ENCODE measurements at places on chromosomes 6 and 20.

DNA sequence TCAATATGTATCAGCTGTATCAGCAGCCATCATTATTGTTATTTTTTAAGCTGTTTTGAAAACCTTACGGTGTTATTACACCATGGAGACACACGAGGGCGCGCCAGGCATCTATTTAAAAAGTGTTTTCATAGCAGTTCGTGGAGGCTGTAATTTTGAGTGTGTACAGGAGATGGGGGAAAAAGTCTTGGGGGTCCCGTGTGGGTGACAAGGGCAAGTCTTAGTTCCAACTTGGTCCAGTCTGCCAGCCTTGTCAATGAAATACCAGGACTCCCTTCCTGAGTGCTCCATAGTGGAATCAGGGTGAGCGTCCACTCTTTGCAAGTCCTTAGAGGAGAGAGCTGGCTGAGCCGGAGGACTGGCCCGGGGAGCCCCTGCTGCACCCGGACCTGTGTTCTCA is 43.3 kb downstream of the SLC2A10 start:
- DNase-seq: no peak

DNA sequence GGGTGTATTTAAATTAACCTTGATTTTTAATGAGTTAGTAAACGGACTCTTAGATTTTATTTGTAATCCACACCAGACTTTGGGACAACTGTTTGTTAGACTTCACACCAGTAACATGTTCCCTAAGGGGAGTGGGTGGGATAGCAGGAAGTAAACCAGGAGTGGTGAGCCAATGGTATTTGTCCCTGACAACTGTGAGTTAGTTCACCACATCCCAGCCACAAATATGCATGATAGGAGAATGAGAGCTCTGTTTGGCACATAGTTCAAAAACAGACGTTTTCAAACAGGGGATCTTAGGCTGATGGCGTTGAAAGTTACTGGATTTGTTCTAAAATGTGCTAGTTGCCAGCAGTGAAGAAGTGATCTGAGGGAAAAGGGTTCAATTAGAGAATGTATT is 18.7 kb upstream of the COL10A1 start:
- no peak for DNase-seq

- DNase-seq: peak; percentile 26
Measured at GRCh38 chr6:53795702-53796450, 1.1 kb downstream of the LRRC1 start.

DNA sequence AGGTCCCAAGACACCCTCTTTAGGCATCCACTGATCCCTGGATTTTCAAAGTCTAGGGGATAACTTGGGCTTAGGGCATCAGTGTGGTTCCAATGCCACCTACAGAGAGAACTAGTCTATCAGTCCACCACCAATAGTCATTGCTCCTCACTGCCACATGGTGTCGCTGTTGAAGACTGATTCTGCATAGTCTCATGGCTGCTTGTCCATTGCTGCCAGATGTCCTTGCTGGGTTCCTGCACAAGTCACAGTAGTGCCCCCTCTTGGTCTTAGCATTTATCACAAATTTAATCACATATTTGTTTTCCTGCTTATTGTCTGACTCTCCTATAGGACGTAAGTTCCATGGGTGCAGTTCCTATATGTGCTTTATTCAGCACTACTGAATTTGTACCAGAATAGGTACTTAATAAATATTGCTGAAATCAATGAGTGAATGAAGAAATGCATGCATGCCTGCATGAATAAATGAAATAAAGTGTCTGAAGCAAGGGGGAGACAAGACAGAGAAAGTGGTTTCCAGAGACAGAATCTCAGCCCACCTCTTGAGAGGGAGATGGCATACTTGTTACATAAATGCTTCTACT is 45.9 kb upstream of the RALY start:
- DNase-seq: no peak

DNA sequence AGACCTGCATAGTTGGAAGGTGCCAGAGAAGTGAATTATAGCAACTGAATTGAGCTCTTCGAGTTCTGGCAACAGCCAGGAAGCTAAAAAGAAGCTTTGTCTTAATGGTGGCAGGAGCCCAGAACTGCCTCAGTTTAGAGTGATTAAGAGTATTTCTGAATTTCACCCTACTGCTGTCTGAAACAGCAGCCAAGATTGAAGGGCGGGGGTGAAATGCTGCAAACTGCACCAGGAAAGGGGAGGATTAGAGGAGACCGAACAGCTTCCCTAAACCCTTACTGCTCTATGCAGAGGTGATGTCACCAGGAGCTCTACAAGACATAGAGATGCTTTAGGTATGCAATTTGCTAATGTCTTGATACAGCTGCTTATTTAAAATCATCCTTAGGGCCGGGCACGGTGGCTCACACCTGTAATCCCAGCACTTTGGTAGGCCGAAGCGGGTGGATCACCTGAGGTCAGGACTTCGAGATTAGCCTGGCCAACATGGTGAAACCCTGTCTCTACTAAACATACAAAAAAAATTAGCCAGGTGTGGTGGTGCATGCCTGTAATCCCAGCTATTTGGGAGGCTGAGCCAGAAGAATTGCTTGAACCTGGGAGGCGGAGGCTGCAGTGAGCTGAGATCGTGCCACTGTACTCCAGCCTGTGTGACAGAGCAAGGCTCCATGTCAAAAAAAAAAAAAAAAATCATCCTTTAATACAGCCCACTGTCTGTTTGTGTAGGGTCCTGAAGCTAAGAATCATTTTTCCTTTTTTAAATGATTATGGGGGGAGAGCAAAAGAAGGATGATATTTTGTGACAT is 91.7 kb upstream of the IYD start:
- DNase-seq: no peak

- no peak for DNase-seq
Measured at GRCh38 chr6:131696956-131697355, 4.2 kb downstream of the OR2A4 start.

DNA sequence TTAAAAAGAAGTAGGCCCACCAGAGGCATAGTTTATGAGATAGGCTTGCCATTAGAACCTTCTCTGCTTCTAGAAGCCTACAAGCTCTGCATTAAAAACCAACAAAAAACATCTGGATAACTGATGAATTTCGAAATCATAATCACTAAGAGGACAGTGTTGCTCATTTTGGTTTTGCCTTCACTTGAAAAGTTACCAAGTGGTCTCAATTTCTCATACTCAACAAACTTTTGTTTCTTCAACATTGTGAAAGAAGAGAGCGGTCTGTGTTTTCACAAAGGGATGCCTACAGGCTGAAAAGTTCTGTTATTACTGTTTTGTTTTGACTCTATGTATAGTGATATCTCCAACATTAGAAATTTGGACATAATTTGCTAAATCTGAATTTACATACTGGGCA is 98.9 kb downstream of the PDSS2 start:
- no peak for DNase-seq

- DNase-seq: peak; percentile 55
Measured at GRCh38 chr6:41602864-41603608, 35.2 kb upstream of the MDFI start.

DNA sequence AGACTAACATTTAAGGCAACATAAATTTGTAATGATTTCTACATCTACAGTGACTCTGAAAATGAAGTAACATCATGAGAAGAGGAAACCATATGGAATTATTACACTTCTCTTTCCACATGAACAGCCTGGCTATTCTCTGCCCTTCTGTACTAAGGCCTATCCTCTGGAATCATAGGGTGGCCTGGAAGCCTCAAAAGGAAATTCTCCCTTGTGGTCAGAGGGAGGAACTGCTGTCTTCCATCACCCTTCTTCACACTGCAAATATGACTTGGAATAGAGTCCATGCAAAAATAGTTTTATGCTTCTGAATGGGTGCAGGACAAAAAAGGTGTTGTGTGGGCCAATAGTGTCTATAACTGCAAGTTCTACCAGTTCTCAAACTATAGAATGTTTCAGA is 44.6 kb upstream of the SH3BGRL2 start:
- DNase-seq: no peak

- DNase-seq: no peak
Measured at GRCh38 chr20:54843431-54843830, 368.0 kb downstream of the DOK5 start.

DNA sequence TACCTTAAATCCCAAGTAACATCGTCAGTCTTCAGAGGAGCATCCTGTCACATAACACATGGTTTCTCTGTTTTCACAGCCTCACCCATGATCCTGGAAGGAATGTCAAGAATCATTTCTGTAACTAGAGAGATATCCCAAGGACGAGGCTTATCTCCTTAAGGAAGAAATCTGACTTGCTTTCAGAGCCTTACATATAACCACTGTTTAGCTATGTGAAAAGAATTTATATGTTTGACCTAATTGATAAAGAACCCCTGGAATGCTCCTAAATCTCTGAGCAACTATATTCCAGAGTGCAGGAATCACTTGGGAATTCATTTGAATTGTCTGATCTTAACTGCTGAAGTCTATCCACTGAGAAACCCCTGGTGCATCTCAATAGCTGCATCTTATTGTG is 243.1 kb downstream of the ALDH8A1 start:
- DNase-seq: no peak

DNA sequence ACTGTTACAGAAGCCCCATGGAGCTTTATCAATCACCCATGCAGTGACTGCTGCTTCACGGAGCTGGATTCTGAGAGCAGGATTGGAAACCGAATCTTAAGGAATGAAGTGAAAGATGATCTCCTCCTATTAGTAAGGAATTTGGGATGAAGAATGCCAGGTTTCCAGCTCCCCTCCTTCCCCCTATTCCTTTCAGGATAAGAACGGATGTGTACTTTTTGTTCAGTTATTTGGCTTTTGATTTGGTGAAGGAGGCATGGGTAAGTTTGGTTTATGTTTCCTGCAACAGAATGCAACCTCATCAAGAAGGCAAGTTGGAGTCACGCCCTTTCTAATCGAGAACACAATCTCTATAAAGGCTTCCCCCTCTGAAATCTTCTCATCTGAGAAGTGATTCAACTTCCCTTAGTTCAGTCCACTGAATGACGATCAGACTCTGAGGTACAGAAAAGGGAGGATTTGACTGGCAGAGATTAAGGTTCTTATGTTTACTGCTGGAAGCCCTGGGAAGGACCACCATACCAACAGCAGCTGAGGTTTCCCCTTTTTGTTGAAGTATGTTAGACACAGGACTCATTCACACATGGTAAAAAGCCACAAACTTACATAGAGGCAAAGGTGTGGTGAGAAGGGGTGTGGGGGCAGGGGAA is 5.5 kb downstream of the ELMO2 start:
- DNase-seq: no peak

DNA sequence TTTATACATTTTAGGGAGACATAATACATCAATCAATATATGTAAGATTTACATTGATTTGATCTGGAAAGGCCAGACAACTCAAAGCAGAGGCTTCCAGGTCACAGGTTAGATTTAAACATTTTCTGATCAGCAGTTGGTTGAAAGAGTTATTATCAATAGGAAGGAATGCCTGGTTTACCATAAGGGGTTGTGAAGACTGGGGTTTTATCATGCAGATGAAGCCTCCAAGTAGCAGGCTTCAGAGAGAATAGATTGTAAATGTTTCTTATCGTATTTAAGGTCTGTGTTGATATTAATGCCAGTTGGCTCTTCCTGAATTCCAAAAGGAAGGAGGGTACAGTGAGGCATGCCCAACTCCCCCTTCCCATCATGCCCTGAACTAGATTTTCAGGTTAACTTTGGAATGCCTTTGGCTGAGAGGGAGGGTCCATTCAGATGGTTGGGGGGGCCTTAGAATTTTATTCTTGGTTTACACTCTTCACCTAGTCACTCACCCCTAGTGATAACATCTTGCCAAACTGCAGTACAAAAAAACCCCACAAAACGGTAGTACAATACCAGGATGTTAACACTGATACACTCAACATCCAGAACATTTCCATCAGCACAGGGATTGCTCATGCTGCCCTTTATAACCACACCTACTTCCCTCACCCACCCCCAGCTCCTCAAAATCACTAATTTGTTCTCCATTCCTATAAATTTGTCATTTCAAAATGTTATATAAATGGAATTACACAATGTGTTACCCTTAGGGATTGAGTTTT is 259.6 kb upstream of the PLN start:
- DNase-seq: no peak

DNA sequence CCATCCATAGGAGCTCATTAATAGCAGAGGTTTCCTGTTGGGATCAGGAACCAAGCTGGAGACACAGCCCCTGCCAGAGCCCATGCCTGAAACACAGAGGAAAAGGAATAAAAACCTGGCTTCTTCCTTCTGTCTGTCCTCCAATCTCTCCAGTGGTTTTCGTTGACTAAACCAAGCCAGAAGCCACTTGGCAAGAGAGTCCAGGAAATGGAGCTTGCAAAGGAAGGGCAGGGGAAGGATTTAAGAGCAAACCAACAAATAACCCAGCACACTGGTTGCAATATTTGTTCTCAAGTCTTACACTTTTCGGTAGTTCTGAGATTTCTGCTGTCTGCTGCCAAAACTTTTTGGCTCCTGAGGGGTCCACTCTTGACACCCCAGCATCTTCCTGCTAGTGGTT is 137.0 kb upstream of the BMP2 start:
- DNase-seq: no peak
